ENCODE measurements at places on chromosomes 11 and 22. TPM values are rescaled to one million over a fixed set of nuclear protein-coding genes. Genes with fewer than 3 reads are reported as not detected.
A peak's percentile ranks its signal among the peaks of the same experiment; 100 is the strongest.

GRCh38 chr11:132718711-132719671 lies 813.3 kb downstream of the OPCML start:
- DNase-seq, result peak; percentile 4

DNA sequence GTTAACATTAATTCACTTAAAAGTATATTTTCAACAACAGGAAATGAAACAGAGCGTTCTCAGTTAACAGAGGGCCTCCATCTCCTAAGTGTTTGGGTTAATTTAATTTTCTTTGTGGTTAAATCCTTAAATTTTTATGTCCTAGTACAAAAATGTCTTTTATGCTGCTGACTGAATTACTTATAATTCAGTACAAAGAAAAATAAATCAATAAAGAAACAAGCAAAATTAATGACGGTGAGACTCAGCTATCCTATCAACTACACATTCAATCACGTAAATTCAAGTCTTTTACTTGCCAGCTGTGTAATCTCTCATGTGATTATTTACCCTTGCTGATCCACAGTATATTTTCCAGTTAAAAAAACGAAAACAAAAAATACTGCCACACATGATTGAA lies 81.4 kb downstream of the BBOX1 start:
- DNase-seq, result no peak

- no peak for DNase-seq
Observed at GRCh38 chr11:2549876-2550605, 105.2 kb downstream of the KCNQ1 start.

Gene SPTBN2
- 34.1 TPM for total RNA-seq

DNA sequence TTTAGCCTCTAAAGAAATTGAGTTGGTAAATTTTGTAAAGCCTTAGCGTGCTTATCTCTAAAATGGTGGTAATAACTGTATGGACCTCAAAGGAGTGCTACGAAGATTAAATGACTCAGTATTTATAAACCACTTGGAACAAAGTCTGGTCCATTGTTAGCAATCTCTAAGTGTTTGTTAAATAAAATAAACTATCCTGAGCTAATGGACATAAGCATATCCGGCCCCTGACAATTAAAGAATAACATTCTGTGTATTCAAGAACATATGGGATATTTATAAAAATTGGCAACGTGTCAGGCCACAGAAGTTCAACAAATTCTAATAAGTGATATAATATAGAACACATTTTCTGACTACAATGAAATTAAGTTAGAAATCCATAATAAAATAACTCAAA lies 71.0 kb downstream of the MYEOV start:
- DNase-seq, result no peak

Gene CALCB
- total RNA-seq, result not detected

GRCh38 chr11:46345131-46345597 lies 2.1 kb upstream of the DGKZ start:
- no peak for DNase-seq

GRCh38 chr11:103623933-103624332 lies 412.5 kb upstream of the DDI1 start:
- DNase-seq, result no peak

DNA sequence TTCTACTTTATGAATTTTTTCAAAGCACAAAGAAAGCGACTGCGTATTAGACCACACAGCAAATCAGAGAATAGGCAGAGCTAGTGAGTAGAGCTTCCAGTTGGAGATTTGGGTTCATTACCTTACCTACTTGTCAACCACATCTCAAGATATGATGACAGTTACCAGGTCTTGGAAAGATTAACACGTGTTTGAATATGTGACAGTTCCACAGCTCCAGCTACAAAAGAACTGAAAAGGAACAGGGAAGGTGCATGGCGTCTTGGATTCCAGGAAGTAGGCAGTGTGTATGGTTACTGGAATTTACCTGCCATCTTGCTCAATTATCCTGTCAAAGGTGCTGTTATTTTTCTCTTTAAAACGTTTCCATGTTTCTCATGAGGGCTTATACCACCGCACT lies 5.3 kb downstream of the TIRAP start:
- no peak for DNase-seq

DNA sequence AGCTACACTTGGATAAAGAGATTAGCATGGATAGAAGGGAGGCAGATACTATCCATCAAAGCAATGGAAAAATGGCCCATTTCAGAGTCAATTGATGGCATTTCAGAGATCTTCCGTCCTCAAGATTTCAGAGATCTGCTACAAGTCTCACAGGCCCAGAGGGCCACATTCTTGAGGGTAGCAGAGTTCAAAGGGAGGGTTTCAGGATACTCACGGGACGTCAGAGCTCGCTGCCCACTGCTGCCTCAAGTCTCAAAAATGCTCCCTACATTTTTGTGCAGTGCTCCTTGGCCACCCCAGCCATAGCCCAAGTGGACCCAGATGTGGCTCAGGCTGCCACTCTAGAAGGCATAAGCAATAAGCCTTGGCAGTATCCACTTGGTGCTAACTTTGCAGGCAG lies 24.9 kb downstream of the RTL6 start:
- no peak for DNase-seq

GRCh38 chr11:66879583-66879982 lies 22.7 kb downstream of the LRFN4 start:
- no peak for DNase-seq

Gene NRIP3
- total RNA-seq, result 1.7 TPM

DNA sequence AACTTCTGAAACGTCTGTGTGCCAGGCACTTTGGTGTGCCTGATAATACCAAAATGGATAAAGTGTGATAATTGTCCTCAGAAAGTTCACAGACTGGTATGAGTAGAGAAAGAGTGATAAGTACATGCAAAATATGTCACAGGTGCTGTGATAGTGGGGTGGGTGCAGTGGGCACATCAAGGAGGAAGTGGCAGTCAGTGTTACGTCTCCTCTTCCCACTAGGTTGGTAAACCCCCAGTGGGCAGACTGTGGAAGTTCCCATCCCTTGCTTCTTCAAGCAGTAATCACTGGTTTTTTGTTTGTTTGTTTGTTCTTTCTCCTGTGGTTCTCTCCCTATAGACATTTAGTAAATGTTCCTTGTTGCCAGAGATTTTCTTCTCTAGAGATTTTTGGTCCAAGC lies 5.4 kb downstream of the RNF121 start:
- DNase-seq, result no peak

DNA sequence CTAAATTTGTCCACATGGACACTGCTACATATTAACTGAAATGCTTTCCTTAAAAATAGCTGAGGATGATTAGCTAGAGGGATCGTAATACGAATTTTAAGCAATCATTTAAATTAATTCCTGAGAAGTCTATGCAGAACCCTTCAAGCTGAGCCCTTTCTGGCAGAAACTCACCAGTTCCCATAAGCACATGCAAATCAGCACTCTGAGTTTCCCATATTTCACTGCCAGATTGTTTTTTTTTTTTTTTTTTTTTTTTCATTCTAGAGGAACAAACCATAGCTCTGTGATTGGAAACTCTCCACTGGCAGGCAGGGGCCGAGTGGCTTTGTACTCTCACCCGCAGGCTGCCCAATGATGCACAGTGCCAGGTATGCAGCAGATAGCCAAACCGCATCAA lies 145.6 kb downstream of the EFCAB6 start:
- no peak for DNase-seq

GRCh38 chr11:72534371-72535193 lies 100.3 kb upstream of the CLPB start:
- no peak for DNase-seq

GRCh38 chr11:15071556-15072255 lies 1.7 kb upstream of the CALCB start:
- no peak for DNase-seq

DNA sequence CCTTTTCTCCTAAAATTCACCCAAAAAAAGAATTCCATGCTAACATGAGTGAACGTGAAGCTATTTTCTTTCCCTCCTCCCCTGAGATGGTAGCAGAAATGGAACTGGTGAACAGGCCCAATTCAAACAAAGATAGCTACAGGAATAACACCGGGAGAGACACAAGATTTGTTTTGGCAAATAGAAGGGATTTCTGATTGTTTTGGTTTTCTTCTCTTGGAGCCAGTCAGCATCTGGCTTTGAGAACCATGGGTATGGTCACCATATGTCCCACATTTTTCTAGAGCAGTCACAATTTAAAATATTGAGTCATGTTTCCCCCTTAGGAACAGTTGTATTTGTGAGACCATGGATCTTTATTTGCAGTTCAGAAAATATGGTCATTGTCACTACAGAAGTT lies 214.1 kb downstream of the FAM76B start:
- DNase-seq, result no peak

Gene CD81
- 211 TPM for total RNA-seq

GRCh38 chr11:61298663-61299244 lies 3.6 kb upstream of the VWCE start:
- no peak for DNase-seq

- DNase-seq, result no peak
Observed at GRCh38 chr11:73053964-73054363, 88.2 kb downstream of the FCHSD2 start.

- DNase-seq, result peak; percentile 54
Observed at GRCh38 chr22:32378707-32379272, 21.1 kb downstream of the RFPL3 start.

DNA sequence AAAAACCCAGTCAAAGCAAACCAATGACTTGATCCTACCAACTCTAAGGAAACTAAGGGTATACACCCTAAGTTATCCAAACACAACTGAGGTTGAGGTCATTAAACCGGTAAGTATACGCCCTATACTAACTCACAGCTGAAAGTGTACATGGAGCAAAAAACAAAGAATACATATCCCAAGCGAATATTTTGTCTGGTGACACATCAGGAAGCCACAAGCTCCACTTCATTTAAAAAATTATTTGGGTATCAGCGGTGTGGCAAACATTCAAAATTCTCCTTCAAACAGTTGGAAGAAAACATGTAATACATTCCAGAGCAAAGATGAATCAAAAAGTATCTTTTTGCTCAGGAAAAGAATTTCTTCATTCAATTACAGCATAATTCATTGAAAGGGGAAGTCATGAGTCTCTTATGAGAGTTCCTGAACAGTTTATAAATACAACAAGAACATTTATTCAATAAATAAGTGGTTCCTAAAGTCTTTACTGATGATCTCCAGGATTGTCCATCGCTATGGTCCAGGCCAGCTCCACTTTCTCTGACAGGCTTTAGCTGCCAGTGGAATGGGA lies 4.5 kb upstream of the JAML start:
- no peak for DNase-seq

DNA sequence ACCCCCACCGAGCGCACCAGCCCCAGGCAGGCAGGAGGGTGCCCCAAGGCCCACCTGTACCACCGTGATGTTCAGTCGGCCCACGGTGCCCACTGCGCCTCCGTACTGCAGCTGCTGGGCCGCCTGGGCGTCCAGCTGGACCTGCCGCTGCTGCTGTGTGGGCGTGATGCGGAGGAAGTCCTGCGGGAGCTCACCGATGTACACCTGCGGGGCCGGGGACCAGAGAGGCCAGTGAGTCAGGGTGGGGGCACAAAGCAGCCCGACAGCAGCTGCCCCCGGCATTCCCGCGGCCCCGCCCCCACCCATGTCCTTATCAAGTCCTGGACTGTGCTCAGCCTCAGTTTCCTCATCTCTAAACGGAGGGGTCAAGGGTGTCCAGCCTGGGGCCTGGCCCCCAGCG lies 13.8 kb downstream of the TOLLIP start:
- no peak for DNase-seq

- no peak for DNase-seq
Observed at GRCh38 chr22:20414450-20414849, 20.5 kb downstream of the ZNF74 start.

GRCh38 chr22:26321469-26321913 lies 107.6 kb upstream of the ASPHD2 start:
- no peak for DNase-seq

Gene MPPED1
- total RNA-seq, result 1.8 TPM

DNA sequence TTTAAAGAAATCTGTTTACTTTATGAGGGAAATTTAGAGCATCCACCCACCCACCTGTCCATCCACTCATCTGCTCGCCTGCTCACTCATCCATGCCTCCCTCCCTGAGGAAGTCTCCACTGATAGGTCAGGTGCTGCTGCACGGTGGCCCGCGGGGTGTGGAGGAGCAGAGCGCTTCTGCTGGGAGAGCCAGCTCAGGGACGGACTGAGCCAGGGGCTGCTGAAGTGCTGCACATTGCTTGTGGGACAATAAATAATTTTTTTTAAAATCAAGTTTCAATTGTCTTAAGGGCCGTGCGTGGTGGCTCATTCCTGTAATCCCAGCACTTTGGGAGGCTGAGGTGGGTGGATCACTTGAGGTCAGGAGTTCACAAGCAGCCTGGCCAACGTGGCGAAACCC lies 148.9 kb downstream of the TBC1D22A start:
- no peak for DNase-seq

Gene SCT
- total RNA-seq, result not detected

DNA sequence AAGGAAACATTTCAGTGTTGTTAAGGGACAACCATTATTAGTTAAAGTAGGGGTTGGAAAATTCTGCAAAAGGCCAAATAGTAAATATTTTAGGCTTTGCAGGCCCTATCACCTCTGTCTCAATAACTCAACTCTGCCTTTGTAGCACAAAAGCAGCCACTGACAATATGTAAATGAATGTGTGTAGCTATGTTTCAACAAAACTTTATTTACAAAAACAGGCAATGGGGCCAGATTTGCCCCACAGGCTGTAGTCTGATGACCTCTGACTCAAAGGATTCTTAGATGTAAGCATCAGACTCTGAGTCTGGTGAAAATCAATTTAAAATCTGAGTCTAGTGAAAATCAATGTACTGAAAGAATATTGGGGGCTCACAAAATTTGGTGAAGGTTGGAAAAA lies 50.3 kb downstream of the PAK1 start:
- no peak for DNase-seq

DNA sequence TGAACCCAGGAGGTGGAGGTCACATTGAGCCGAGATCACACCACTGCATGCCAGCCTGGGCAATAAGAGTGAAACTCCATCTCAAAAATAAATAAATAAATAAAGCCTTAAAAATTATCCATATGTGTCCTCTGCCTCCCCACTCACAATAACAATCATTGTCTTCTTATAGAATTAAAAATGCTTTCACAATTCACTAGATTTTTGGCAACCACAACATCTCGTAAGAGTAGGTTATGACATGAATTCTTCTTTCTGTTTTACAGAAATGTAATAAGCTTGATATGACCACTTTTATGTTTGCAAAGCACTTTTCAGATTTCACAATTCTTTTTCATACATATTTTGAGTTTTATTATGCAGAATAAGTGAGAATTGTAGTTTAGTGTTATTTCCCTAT lies 54.5 kb upstream of the HSPA8 start:
- no peak for DNase-seq

GRCh38 chr11:46114961-46115360 lies 6.3 kb downstream of the PHF21A start:
- DNase-seq, result no peak

DNA sequence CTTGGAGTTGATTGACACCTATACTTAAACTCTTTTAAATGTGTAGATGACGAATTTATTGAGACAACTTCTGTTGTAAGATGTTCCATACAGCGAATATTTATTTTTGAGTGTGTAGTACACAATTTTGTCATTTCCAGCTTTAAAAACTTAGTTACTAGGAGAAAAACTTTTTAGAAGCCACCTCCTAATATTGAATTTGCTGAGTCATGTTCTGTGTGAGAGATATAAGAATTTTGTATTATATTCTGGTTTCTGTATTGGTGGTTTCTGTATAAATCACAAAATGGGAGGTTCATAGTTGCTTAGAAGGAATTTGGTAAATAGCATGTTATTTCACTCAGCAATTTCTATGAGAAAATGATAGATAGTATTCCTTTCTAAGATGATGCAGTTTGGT lies 171.3 kb downstream of the WNT11 start:
- no peak for DNase-seq

Gene APOBEC3G
- 2.1 TPM for total RNA-seq
